Heart left ventricle (tissue), 16 donors: ENCODE measurements at places on chromosomes 5 and 9.

- peak; percentile 14 for DNase-seq
Measured at GRCh38 chr5:176692839-176693476, 45.7 kb downstream of the TSPAN17 start.

DNA sequence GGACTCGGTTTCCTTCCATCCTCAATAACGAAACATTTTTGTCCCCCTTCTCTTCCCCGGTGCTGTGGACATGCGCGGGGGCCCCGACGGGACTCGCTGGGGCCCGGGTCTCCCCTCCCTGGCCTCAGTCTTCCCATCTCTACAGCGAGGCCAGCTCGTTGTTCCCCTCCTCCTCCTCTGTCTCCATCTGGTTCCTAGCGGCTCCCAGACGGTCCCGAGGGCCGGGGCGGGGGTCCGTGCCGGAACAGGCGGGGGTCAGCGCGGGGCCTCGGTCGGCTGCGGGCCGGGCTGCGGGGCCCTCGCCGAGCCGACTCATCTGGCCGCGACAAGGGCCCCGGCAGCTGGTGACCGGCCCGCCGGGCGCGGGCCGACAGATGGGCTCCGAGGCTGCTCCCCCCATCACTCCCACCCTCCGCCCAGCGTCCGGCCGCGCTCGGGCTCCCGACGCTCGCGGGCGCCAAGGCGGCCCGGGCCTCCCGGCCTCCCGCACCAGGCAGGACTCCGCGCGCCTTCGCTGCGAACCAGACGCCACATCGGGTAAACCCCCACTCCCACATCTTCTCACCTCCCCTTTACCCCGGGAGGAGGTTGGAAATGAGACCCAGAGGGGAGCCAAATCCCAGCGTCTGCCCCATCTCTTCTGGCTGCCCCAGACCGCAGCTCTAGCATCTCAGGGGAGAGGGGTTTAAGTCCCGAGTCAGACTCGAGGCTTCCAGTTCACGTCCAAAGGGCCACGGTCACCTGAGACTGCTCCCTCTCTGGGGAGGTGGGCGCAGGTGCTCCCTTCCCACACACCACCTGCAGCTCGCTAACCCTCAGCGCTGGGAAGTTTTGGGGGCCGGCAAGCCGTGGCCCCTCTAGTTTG is 8.1 kb downstream of the BARHL1 start:
- no peak for DNase-seq

DNA sequence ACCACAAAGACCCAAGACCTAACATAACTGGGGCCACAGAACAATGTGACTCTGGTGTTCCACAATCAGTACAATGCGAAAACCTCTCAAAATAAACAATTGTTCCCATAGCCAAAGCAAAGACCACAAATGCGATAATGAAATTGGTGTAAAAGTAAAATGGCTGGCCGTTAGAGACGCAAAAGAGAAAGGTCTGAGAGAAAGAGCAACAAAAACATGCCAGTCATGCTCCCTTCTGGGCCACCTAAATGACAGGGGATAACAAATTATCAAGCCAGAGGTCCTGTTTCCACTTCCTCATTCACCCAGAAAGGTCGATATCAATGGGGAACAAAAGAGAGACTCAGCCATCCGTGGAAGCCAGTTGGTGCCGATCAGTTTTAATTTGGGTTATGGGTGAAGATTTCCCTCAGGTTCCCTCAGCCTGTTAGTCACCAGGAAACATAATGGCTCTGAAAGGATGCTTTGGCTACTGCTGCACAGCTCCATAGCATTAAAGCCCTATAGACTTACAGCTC is 9.2 kb upstream of the CFAP95 start:
- no peak for DNase-seq

DNA sequence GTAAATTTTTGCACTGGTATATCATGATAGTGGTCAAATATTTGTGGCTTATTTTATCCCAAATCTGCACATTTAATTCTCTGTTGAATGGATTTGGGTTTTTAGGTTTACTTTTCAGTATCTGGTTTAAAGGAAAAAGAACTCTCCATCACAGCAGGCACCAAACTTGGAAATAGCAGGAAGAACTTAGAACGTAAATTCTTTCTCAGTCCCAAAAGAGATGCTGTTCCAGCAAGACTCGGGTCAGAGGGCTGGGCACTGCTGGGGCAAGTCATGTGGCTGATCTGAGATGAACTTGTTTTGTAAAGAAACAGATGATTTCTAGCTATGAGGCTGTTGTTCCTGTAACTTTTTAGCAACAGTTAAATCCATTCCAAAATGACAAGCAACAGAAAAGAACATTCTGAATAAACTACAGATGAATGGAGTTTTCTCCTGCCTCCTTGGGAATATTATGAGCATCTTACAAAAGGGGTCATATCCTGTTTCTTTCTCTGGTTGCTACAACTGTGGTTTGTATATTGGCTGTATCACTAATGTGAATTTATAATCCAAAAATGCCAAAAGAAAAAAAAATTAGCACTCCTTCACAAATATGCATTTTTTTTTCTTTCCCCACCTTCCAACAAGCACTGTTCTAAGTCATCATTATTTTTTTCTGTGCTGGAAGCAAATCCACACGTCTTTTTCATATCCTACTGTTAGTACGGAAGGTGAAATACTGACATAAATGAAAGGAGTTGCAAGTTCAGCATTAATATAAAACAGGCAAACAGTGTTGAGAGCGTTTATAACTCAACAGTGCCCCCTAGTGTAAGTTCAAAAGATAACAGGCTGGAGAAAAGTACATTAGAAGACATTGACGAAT is 31.1 kb downstream of the OR2K2 start:
- peak; percentile 26 for DNase-seq

GRCh38 chr5:170342153-170342725 is 44.7 kb upstream of the LCP2 start:
- no peak for DNase-seq

GRCh38 chr9:21778304-21778703 is 24.1 kb upstream of the MTAP start:
- DNase-seq, result no peak

DNA sequence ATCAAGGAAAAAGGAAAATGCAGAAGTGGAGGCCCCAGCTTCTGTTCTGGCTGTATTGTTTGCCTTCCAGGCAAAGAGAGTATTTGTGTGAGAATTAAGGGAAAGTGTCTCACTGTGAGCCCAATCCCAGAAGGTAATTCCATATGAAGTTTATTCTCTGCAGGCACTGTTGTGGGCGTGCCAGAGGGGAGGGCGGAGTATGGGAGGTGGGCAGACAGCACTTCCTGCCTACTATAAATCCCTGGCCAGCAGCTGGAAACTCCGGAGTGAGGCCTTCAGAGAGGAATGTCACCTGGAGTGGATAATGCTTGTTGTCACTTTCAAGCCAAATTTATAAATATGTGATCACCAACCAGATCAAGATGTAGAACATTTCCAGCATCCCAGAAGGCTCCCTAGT is 209.5 kb downstream of the ARHGAP26 start:
- DNase-seq, result no peak

GRCh38 chr9:78212868-78213267 is 23.0 kb upstream of the CEP78 start:
- no peak for DNase-seq

DNA sequence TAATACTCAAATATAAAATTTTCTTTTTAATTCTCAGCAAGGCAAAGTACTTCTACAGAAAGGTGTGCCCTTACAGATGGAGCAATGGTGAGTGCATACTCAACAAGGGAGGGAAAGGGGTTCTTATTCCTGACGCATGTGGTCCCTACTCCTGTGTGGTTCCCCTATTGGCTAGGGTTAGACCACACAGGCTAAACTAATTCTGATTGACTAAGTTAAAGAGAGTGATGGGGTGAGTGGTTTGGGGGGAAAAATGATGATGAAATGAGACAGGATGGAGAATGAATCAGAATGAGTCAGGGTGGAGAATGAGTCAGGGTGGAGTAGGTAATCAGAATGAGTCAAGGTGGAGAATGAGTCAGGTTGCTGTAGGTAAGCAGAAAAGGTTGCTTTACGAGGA is 22.9 kb upstream of the HMGCS1 start:
- no peak for DNase-seq

GRCh38 chr5:110716247-110717245 is 9.9 kb downstream of the TMEM232 start:
- DNase-seq, result no peak

GRCh38 chr5:150672237-150672883 is 11.3 kb downstream of the MYOZ3 start:
- DNase-seq, result peak; percentile 69

GRCh38 chr5:176396330-176396729 is 7.8 kb downstream of the HIGD2A start:
- DNase-seq, result no peak

DNA sequence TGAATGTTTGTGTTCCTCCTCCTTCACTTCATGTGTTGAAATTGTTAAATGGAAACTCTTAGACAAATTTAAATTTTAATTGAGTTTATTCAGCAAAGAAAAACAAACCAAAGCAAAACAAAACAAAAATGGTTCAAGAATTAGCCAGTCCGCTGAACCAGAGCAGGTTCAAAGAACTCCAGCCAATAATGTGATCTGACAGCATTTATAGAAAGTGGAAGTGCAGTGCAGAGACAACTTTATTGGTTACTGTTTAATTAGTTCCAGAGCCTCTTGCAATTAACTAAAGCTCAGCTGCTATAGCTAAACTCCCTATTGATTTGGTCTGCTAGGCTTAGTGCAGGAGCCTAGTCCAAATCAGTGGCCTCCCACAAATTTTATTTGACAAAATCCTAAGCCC is 132.9 kb downstream of the RNF180 start:
- DNase-seq, result no peak

- no peak for DNase-seq
Measured at GRCh38 chr5:97107318-97107717, 35.1 kb downstream of the LIX1 start.

- DNase-seq, result no peak
Measured at GRCh38 chr5:153223376-153223775, 267.1 kb upstream of the GRIA1 start.

GRCh38 chr9:87793292-87793691 is 67.4 kb downstream of the CTSL start:
- DNase-seq, result no peak

- DNase-seq, result peak; percentile 42
Measured at GRCh38 chr5:171432583-171433351, 13.3 kb downstream of the FGF18 start.

DNA sequence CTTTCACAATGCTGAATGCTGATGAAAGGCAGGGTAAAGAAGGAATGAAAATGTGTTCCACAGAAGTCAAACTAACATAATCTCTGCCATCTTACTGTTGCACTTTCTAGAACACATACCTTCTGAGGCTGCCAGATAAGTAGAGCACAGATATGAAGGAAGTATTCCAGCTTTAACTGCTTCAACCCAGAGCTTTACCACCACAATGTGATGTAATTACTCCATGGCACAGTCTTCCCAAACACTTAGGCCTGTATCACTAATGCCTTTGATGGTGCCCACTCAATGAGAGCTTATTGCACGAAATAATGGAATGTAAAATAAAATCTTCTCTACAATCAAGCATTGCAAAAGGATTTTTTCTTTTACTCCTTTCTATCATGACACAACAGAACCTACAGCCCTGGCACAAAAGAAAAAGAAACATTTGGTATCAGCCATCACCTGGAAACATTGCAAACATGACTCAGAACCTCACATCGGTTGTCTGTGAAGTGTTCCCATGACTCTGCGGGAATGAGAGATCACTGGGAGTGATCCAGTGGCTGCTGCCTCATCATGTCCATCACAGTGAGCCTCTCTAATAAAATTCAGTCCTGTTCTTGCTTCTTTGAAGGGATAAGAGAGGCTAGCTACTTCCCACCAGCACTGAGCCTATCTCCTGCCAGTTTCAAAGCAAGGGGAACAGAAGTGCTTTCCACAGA is 385.8 kb downstream of the EFNA5 start:
- no peak for DNase-seq

- peak; percentile 20 for DNase-seq
Measured at GRCh38 chr9:134196911-134197310, 32.5 kb upstream of the RNU6ATAC start.

GRCh38 chr9:137065336-137065967 is 4.9 kb downstream of the SAPCD2 start:
- DNase-seq, result no peak

GRCh38 chr5:123170816-123171215 is 81.8 kb downstream of the PRDM6 start:
- no peak for DNase-seq

DNA sequence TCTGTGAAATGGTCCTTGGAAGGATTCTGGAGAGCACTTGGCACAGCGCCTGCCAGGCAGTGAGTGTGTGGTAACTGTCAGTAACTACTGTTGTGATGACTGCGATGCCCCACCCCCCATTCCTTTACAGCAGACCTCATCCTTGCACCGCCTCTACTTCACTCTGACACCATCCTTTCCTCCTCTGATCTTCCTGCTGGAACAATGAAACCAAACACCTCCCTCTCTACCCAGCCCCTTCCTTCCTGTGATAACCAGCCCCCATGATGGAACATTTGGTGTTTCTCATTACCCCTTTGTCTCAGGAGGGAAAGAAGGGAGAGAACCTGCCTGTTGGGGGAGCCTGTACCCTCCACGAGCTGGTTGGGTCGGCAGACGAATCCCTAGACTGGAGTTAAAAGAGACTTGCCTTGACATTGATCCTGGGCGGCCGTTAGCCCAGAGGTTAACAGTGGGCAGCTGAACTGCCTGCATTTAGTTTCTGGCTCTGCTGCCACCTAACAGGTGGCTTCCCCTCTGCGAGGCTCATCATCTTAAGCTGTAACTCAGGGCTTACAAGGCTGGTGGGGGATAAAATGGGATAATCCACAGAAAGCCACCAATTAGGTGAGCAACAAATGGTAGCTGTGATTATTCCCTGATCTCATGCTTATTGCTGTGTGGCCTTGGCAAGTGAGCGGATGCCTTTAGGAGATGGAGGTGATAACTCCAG is 34.2 kb upstream of the GRPEL2 start:
- peak; percentile 55 for DNase-seq

- DNase-seq, result no peak
Measured at GRCh38 chr9:8800196-8800595, 1000.6 kb upstream of the DMAC1 start.

DNA sequence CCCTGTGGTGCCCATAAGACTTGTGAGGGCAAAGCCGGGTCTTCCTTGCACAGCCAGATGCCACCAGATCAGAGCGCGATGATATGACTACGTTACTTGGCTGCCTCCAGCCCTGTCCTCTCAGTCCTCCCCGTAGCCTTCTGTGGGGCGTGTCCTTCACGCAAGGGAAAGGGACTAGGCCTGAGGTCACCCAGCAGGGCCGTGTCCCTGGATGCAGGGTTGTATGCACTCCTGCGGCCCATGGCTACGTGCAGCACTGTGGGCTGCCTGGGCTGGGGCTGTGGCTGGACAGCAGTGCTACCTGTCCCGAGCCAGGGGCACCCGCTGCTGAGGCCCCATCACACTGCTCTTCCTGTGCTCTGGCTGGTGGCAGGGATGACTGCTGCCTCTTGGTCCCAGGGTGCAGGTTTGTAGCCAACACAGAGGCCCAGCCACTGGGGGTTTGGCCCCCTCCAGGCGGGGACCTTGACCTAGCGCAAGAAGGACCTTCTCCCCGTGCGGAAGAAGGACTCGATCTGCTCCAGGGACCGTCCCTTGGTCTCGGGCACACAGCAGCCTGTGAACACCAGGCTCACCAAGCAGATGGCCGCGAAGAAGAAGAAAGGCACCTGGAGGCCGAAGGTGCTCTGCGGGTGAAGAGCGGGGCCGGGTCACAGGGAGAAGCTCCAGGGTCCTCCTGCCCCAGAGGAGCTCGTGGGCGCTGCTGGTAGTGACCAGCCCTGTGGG is 7.2 kb downstream of the SLC2A6 start:
- DNase-seq, result no peak
